ENCODE measurements at places on chromosomes 3 and 15. TPM values are rescaled to one million over a fixed set of nuclear protein-coding genes. Genes with fewer than 3 reads are reported as not detected.

The TEX55 gene
- total RNA-seq = 70.4 TPM

The TMCC1 gene
- 119 TPM for total RNA-seq

The HHATL gene
- total RNA-seq = 6.4 TPM

The DLEC1 gene
- 40.8 TPM for total RNA-seq

GRCh38 chr3:143830063-143830462, 18.2 kb downstream of the SLC9A9 start:
- no peaks in the 10 kb centered on the region for H3K36me3 ChIP-seq
- no peak overlapping the region for H3K27ac ChIP-seq
- H3K4me3 ChIP-seq = no peak overlapping the region
- H3K4me1 ChIP-seq = peaks cover 9% of the 10 kb centered on the region

GRCh38 chr15:90660195-90660998, 56.7 kb upstream of the BLM start:
- peak; percentile 42 for DNase-seq
- no peaks in the 10 kb centered on the region for H3K4me1 ChIP-seq
- H3K27ac ChIP-seq = peak overlapping the region; percentile 53

GRCh38 chr3:5725801-5726200, 538.3 kb downstream of the EDEM1 start:
- no peak overlapping the region for H3K4me3 ChIP-seq
- no peak for DNase-seq
- H3K27me3 ChIP-seq = no peaks in the 10 kb centered on the region
- H3K36me3 ChIP-seq = no peaks in the 10 kb centered on the region
- peaks cover 7% of the 10 kb centered on the region for H3K4me1 ChIP-seq
- H3K27ac ChIP-seq = no peak overlapping the region

DNA sequence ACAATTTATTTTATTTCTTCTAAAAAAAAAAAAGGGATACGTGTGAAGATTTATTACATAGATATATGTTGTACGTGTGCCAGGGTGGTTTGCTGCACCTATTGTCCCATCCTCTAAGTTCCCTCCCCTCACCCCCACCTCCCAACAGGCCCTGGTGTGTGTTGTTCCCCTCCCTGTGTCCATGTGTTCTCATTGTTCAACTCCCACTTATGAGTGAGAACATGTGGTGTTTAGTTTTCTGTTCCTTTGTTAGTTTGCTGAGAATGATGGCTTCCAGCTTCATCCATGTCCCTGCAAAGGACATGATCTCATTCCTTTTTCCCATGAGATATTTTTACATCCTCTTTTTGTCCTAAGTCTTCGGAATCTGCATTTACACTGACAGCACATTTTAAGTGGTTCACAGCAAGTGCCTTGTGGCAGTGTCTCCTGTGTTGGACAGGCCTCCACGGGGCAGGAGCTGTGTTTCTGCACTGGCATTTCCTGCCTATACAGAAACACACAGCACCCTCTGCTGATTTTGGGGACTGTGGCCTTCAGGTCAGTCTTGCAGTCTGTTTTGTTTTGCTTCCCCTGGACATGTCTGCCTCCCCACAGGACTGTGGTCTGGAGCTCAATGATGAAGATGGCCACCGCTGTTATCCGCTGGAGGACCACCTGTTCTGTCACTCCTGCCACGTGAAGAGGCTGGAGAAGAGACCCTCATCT, 12.7 kb upstream of the SACM1L start:
- H3K4me3 ChIP-seq = no peak overlapping the region
- H3K27ac ChIP-seq = peak overlapping the region; percentile 46
- H3K36me3 ChIP-seq = no peaks in the 10 kb centered on the region
- peaks cover 16% of the 10 kb centered on the region for H3K4me1 ChIP-seq
- no peaks in the 10 kb centered on the region for H3K27me3 ChIP-seq

GRCh38 chr15:62798536-62798935, 244.0 kb upstream of the TPM1 start:
- H3K27me3 ChIP-seq = no peaks in the 10 kb centered on the region
- H3K36me3 ChIP-seq = no peaks in the 10 kb centered on the region
- no peak for DNase-seq
- H3K4me3 ChIP-seq = no peak overlapping the region

DNA sequence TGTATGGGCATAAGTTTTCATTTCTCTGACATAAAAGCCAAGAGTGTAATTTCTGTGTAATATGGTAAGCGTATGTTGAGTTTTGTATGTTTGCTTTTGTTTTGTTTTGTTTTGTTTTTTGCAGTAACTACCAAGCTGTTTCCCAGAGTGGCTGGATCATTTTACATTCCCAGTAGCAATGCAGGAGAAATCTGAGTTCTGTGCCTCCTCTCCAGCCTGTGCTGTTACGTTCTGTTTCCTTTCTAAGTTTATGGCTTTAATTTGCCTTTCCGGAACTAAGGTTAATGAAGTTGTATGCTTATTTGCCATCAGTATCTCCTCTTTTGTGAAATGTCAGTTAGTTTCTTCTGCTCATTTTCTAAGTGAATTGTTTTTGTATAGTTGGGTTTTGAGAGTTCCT, 307.8 kb downstream of the GABRG3 start:
- no peak for DNase-seq
- H3K4me1 ChIP-seq = no peaks in the 10 kb centered on the region
- no peak overlapping the region for H3K27ac ChIP-seq
- H3K4me3 ChIP-seq = no peak overlapping the region
- H3K27me3 ChIP-seq = no peaks in the 10 kb centered on the region

- DNase-seq = no peak
- no peaks in the 10 kb centered on the region for H3K27me3 ChIP-seq
- H3K27ac ChIP-seq = no peak overlapping the region
These were observed 18.8 kb downstream of the MYL3 start for GRCh38 chr3:46844397-46844796.

- no peak for DNase-seq
- H3K27ac ChIP-seq = no peak overlapping the region
- H3K27me3 ChIP-seq = no peaks in the 10 kb centered on the region
- no peak overlapping the region for H3K4me3 ChIP-seq
- no peaks in the 10 kb centered on the region for H3K4me1 ChIP-seq
These were observed 27.8 kb downstream of the ATP13A5 start for GRCh38 chr3:193350744-193351143.

DNA sequence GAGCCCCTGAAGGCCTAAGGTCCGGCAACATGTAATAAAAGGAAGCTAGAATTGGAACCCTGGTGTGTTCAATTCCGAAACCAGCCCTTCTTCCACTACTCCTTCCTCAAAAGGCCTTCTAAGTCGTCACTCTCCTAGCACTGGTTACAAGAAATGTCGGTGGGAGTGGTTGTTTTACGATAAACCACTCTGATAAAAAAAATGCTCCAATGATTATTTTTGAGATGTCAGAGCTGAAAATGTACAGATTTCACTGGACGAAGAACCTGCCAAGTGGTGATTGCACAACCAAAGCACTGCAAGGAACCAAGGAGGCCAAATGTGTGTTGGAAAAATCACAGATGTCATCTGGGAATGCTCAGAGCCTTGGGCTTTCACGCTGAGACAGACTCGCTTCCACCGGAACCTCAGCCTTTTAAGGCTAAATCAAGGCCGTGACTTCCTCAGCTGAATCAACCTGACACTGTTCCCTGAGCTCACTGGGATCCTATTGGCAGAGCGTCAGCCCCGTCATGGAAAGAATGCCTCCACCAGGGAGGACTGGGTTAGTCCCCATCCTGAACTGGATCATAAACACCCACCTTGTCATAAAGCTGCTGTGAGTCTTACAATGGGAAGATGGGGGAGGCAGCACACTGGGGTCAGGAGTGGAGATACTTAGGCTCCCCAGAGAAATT, 108.1 kb upstream of the THBS1 start:
- no peak overlapping the region for H3K4me3 ChIP-seq
- H3K27me3 ChIP-seq = no peaks in the 10 kb centered on the region
- H3K36me3 ChIP-seq = no peaks in the 10 kb centered on the region
- DNase-seq = peak; percentile 27

DNA sequence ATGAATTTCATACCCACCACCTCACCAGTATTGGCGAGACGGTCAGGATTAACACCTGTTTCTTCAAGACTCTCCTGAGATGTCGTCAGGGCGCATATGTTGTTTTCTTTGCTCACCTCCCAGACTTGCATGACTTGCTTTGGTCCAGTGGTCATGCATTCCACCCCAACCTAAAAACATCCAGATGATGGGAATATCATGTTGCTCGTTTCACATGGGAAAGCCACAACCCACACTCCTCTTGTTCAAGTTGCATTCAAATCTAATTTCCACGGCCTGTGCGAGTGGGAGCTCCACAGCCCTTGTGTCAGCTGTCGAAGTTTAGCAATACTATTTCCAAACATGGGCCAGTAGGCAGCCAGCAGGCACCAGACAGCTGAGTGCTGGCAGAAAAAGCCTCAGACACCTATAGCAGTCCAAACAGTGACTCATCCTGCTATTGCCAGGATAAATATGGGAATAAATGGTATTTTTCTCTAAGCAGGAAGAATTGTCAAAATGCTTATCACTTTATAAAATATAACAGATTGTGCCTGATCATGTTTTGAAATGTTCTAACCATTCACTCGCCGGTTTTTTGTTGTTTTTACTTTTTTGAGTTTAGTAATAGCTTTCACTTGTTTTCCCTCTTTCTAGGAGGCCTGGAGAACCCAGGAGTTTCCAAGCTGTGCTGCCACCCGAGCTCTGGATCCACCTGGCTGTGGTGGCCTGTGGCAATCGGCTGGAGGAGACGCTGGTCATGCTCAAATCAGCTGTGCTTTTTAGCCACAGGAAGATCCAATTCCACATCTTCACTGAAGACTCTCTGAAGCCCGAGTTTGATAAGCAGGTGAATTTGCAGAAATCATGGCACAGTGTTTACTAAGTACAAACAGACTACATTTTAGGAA, 20.1 kb downstream of the GXYLT2 start:
- no peaks in the 10 kb centered on the region for H3K36me3 ChIP-seq
- no peak overlapping the region for H3K4me3 ChIP-seq

DNA sequence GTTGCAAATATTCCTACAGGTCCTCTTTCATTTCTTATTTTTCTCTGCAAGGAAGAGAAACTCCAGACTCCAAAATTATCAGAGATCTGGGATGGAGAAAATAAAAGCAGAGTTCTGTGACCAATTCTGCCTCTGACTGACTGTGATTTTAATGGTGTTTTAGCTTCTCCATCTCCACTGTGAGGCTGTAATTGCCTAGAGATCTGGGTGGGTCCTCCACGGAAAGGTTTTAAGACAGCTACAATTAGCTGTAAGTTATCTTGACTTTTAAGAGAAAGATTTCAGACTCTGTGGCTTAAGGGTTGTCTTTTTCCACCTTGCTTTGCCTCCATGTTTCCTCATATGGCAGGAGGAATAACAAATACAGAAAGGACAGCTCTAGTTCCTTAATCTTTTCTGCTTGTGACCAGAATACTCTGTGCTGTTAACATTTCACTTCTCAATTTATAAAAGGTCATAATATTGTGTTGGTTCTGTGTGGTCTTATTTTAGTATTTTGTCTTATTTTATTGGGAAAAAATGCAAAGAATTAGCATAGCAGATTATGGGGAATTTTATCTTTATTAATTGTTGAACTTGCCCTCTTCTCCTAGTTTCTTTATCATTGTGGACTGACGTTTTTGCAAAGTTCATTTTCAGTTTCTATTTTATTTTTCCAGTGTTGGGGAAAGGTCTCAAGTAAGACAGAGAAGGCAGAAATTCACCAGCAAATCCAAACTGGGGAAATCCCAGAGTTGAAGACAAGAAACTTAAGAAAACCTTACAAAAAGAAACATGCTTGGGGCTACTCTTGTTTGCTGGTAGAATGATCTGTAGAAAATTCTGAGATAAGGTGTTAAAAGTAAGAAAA, 157.9 kb downstream of the RAP2B start:
- H3K4me1 ChIP-seq = peaks cover 8% of the 10 kb centered on the region
- no peaks in the 10 kb centered on the region for H3K36me3 ChIP-seq
- H3K27me3 ChIP-seq = no peaks in the 10 kb centered on the region
- no peak overlapping the region for H3K4me3 ChIP-seq
- H3K27ac ChIP-seq = peak overlapping the region; percentile 60

DNA sequence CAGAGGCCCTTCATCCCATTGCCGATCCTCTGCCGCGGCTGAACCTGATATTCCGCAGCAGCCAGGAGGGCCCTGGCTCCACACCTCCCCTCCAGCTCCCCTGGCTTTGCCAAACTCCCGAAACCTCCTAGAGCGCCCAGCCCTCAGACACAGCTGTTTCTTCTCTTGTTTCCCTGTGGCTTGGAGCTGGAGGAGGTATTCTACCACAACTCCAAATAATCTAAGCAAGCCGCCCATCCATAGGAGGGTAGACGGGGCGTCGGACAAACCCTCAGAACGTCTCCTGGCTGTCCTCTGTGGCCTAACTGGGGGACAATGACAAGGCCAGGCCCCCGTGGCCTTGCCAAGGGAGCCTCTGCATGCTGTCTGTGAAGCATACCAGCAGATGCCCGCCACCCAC, 10.4 kb downstream of the PLA2G4D start:
- H3K4me3 ChIP-seq = no peak overlapping the region
- H3K36me3 ChIP-seq = no peaks in the 10 kb centered on the region
- DNase-seq = no peak
- no peaks in the 10 kb centered on the region for H3K27me3 ChIP-seq

DNA sequence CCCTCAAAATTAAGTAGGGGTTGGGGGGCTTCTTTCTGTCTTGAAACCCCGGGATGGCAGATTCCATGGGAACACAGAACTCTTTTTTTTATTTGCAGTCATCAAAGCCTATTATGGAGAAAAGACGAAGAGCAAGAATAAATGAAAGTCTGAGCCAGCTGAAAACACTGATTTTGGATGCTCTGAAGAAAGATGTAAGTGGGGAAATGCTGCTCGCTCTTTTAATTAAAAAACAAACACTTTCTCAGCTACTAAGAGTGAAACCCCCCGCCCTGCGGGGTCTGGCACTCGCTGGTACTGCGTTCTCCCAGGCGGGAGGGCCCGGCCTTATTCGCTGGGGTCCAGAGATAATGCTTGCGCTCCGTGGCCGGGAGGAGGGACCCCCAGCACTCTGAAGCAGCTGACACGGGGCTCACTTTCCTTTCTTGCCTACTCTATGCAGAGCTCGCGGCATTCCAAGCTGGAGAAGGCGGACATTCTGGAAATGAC, 615 bp downstream of the HES1 start:
- peaks cover 44% of the 10 kb centered on the region for H3K4me1 ChIP-seq
- no peaks in the 10 kb centered on the region for H3K36me3 ChIP-seq
- peak overlapping the region; percentile 56 for H3K4me3 ChIP-seq
- H3K27me3 ChIP-seq = no peaks in the 10 kb centered on the region
- DNase-seq = no peak

GRCh38 chr3:63849175-63849574, 14.4 kb downstream of the THOC7 start:
- no peak overlapping the region for H3K4me3 ChIP-seq
- no peaks in the 10 kb centered on the region for H3K4me1 ChIP-seq
- H3K27me3 ChIP-seq = no peaks in the 10 kb centered on the region
- no peak overlapping the region for H3K27ac ChIP-seq
- DNase-seq = no peak

Data from testis (tissue), 5 donors.